ENCODE measurements at places on chromosomes 12 and 14. TPM values are rescaled to one million over a fixed set of nuclear protein-coding genes. Genes with fewer than 3 reads are reported as not detected.
A peak's percentile ranks its signal among the peaks of the same experiment; 100 is the strongest.

The ARHGAP9 gene
- total RNA-seq: not detected

- DNase-seq: no peak
Measured at GRCh38 chr14:103898204-103898603, 30.1 kb upstream of the TDRD9 start.

GRCh38 chr12:18595412-18595811 lies 142.4 kb downstream of the PLCZ1 start:
- DNase-seq: no peak

The NRL gene
- 4.7 TPM for total RNA-seq

DNA sequence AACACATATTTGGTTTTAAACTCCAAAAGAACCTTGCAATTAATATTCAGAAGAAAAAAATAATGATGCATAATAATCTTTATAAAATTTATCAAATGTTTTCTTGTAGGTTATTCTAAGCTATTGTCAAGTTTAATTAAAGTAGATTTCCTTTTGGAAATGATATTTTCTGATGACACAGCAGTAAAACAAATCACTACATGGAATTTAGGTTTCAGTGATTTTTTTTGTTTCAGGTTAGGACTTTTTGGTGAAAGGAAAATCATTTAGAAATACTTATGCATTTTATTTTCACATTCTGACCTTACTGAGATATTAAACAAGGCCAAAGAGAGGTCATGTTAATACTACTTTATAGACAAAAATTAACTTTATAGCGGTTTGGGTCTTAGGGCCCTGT lies 1067.2 kb downstream of the TMTC2 start:
- no peak for DNase-seq

DNA sequence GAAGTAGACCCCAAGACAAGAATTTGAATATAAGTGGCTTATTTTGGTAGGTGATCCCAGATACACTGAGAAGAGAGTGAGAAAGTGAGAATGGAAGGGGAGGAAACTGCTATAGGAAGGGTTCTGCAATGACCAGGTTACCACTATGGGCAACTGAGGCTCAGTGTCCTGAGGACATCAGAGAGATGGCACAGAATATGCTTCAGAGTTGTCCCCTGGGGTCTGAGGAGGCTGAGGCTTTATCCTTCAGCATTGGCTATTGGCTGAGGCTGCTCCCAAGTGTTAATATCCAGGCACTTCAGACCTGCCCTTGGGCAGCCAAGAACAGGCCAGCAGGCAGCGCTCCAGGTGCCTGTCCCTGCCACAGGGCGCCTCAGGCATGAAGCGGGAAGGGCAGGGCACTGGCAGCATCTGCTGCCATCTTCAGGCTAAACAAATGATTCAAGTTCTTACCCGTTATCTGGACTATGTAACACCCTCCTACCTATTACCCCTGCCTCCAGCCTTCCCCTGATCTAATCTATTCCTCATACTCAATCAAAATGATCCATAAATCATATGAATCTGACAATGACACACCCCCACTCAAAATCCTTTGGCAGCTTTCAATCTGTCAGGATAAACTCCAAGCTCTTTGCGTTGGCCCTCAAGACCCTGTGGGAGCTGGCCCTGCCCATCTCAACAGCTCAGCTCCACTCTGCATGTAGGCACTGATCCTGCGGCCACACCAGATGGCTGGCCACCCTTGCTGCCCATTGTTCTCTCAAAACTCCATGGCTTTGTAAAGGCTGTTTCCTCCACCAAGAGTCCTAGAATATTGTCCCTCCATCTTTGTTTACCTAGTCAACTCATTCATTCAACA lies 42.4 kb downstream of the CKAP4 start:
- peak; percentile 20 for DNase-seq

DNA sequence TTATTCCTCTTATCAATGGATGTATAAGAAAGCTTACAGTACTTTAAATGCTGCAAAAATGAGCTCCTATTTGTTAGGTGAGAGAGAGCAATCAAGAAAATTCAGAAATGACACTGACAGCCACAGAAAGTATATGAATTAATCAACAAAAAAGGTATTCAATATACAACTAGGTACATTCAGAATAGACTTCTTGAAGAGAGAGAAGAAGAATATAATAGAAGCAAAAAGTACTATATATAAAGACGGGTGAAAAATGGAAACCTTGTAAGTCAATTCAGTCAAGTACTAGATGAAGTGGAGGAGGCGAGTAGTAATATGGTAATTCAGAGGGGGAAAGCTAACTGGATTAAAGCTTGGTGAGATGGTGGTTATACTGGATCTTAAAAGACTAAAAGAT lies 74.3 kb downstream of the HEATR5A start:
- no peak for DNase-seq

DNA sequence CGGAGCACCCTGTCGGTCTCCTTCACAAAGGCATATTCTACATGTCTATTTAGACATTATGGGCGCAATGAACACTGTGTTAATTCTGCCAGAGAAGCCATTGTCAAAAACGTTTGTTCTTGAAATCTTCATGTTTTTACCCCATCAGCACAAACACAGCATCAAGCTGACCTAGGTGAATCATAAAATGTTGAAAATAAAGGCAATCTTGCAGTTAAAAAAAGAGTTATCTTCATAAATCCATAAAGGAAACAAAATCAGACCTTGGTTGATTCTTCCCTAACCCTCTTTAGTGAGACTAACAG lies 154.9 kb downstream of the DIO2 start:
- DNase-seq: no peak

The NEMP1 gene
- total RNA-seq: 8.3 TPM

DNA sequence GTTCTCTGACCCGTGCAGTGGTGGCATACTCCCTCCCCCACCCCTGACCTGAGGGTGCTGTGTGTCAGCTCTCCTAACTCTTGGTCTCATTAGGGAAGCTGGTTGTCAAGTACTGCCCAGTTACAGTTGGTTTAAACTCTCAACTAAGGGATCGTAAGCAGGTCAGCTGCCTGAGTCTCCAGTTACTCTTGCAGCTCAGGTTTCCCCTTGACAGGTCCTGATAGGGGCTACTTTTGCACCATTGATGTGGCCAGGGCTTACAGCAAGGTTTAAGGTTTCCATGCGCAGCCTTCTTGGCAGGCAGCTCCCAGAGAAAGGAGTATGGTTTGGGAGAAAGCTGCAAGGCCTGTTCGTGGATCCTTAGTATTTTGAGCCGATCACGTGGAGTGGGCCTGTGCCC lies 74.5 kb downstream of the ETV6 start:
- no peak for DNase-seq

The L2HGDH gene
- 5.0 TPM for total RNA-seq

The TNFRSF1A gene
- 41.5 TPM for total RNA-seq

DNA sequence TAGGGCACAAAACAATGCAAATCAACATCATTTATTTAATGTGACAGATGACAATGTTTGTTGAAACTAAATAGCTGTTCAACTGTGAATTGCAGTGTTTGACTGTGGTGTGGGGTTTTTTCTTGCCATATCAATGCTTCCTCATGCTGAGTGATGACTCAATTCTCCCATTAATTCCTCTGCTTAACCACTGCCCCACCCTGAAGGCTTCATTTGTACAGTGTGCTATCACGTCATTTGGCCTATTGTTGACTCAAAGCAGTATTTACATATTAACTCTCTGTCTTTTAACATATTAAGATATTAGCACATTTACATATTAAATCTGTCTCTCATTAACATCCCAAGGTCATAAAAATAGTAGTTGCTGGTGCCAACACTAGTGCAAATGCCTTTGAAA lies 164.8 kb upstream of the NRXN3 start:
- no peak for DNase-seq

- no peak for DNase-seq
Measured at GRCh38 chr14:104253223-104253822, 114.9 kb downstream of the KIF26A start.

GRCh38 chr12:55722948-55723347 lies 2.8 kb downstream of the RDH5 start:
- no peak for DNase-seq

The FLVCR2 gene
- total RNA-seq: 9.9 TPM

DNA sequence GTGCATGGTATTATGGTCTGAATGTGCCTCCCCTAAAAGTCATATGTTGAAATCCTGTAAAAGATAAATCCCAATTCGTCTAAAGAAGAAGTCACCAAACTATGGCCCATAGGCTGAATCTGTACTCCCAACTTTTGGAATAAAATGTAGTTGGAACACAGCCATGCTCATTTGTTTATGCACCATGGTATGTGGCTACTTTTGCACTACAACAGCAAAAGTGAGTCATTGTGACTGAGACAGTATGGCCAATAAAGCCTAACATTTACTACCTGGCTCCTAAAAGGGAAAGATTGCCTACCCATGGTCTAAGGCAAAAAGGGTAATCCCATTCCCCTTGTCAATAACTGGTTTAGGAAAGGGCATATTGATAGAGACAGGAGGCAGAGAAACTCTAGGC lies 101.8 kb downstream of the LRIG3 start:
- DNase-seq: no peak

- DNase-seq: no peak
Measured at GRCh38 chr12:93950311-93950710, 198.1 kb upstream of the PLXNC1 start.

DNA sequence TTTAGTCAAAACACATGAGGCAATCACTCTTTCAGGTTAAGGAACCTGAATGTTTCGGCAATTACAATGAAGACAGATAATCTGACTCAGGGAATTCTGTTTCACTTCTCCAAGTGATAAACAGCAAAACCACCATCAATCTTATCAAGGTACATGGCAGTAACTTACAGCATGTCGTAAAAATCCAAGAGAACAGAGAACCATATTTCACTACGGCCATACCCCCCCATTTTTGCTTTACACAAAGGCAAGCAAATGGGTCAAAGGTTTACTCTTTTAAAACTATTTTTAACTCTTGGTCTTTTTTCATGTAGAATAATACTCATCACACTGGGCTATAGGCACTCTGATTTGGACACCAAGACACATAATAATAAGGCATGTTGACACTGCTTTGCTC lies 102.4 kb downstream of the PPM1H start:
- no peak for DNase-seq

GRCh38 chr12:69873429-69873828 lies 48.4 kb downstream of the MYRFL start:
- DNase-seq: no peak

GRCh38 chr14:43184540-43184939 lies 1322.5 kb downstream of the FSCB start:
- DNase-seq: no peak

The CCDC91 gene
- total RNA-seq: 20.6 TPM

DNA sequence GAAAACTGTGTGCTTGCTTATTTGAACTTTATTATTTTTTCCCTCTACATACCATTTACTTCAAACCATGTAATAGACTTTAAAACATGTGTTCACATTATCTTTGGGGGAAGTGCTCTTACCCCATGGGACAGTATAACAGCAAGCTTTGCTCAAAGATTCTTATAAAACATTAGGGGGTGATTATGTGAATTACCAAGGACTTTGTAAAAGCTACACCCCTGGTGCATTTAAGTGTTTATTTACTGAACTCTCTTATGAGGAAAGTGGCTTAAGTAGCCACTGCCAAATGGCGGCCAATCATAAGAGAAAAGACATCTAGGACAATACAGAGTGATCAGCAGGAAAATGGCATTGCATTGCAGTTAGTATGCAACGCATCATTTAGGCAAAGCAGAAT lies 70.3 kb downstream of the CAPZA3 start:
- DNase-seq: no peak

The FAM181A gene
- total RNA-seq: 1.1 TPM

DNA sequence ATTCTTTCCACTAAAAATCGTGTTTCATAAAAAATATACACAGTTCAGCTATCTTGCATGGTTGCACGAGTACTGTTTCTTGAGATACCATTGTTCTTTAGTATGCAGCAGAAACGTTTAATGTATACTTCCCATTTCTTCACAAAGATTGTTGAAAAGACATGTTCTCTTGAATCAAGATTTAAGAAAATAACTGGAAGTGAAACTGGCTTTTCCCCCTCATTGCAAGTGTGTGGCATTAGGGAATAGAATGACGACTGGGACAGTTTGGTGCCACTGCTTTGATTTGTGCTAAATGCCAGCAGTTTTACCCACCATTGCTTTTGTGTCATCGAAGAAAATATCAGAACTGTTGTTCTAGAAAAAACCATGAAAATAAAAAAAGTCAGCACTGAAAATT lies 20.3 kb upstream of the DHRS2 start:
- DNase-seq: no peak

DNA sequence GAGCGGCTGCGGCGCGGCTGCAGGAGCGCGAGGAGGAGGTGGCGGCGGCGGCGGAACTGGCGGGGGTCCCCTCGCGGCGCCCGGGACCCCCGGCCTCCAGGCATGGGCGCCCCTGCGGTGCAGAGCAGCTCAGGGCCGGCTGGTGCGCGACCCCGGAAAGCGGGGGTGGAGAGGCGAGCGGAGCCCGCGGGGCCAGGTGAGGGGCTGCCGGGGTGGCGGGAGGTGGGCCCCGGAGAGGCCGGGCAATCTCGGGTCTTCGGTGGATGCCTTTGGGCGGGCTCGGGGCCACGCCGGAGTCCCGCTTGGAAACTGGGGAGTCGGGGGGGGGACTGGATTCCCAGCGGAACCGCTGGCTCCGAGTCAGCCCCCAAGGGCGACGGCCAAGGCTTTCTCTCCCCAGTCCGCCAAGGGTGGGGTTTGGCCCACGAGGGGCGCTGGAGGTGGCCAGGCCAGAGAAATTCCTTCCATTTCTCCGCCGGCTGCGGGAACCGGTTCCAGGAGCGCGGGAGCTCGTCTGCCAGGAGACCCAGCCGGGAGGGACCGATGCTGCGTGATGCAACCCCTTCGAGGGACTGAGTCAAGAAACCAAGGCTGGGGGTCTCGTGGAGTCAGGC lies 13.9 kb upstream of the NR4A1 start:
- DNase-seq: no peak

DNA sequence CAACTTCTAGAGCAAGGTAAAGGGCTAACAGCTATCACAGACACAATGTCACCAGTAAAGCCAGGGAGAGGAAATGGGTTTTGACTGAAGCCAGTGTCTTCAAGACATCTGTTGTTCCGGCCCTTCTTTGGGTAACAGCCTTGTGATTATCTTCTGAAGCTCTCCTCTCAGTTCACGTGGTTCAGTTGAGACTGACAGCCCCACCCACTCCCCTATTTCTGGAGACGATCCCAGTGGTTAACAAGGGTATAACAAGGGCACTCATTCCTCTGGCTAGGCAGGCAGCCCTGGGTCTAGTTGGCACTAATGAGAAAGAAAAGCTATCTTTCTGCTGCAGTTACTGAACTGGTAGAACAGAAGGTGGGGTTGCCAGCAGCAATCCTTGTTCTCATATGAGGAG lies 6.9 kb downstream of the GNPTAB start:
- peak; percentile 21 for DNase-seq

DNA sequence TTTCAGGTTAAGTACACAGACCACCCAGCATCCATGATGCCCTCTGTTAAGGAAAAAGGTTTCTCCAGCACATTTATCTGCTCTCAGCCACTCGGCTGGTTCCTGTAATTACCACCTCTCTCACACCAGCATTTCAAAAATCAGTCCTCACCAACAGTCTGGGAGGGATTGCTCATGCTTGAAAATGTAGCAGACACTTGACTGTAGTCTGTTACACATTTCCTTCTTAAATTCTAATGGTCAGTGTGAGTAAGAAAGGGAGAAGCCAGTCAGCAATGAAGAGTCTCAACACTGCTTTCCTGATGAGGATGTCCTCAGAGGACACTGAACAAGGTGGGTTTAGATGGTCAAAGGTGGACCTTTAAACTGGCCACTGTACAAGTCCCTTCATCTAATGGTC lies 6.0 kb downstream of the ZBTB39 start:
- no peak for DNase-seq

- no peak for DNase-seq
Measured at GRCh38 chr14:94888121-94888520, 118.2 kb upstream of the GSC start.

GRCh38 chr12:53071591-53072551 lies 7.3 kb downstream of the SPRYD3 start:
- no peak for DNase-seq
